T-cell (primary cell): ENCODE measurements at places on chromosomes 1 and 21.

- DNase-seq: no peak
Measured at GRCh38 chr1:10765304-10765703, 31.1 kb downstream of the CASZ1 start.

GRCh38 chr1:184156521-184157393 lies 105.2 kb downstream of the TSEN15 start:
- no peak for DNase-seq

DNA sequence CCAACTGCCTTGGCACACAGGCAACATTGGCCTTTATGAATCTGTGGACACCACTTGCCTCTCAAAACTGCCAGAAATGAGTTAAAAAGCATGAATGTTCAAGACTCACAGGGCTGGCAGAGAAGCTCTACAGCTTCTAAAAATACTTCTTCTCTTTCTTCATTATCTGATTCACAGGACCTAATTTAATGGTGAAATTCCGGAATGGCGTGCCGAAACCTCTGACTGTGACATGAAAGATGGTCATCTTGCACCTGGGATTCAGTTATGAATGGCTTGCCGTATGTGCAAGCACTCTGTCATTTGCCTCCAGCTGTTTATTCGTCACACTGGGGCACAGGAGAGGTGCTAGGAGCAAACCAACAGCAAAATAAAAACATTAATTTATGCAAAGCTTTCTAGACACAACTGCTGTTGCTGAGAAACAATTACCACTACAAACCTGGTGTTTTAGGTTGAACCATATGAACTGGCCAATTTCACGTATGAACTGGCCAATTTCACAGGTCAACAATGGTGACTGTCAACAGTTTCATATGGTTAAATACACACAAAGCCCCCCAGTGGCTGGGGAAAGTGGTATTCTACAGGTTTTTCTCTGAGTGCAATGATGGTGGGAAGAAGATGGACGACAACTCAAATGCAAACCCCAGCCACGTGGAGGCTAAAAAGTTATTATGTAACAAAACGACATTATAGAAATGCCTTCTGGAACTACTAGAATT lies 648.3 kb downstream of the KIF26B start:
- DNase-seq: no peak

- DNase-seq: no peak
Measured at GRCh38 chr1:103275725-103276124, 167.4 kb upstream of the COL11A1 start.

GRCh38 chr1:14804626-14805025 lies 206.1 kb downstream of the KAZN start:
- no peak for DNase-seq

- no peak for DNase-seq
Measured at GRCh38 chr1:242605521-242605920, 81.0 kb upstream of the PLD5 start.

DNA sequence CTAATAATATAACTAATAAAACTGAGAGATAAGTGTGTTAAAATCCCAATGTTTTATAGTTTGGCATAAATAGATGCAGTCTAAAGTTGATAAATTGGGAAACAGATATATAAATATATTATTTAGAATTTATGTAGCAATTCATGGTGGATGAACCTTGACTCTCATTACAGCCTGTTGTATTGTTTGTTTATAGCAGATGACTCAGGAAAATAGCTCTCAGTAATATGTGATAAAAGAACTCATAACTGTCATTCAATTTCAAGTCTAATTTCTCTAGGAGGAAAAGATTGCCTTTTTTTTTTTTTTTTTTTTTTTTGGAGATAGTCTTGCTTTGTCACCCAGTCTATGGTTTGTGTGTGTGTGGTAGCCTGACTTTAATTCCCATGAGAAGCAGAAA lies 603.2 kb upstream of the PKN2 start:
- no peak for DNase-seq

DNA sequence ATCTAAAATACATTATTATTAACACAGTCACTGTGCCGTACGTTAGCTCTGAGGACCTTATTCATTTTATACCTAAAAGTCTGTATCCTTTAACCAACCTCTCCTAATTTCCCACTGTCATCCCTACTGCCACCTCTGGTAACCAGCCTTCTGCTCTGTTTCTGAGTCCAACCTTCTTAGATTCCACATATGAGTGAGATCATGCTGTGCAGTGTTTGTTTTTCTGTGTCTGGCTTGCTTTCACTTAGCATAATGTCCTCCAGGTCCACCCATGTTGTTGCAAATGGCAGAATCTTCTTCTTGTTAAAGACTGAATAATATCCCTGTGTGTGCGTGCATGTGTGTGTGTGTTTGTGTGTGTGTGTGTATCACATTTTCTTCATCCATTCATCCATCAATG lies 64.2 kb downstream of the ETS2 start:
- DNase-seq: no peak

GRCh38 chr1:203601716-203602309 lies 24.8 kb upstream of the ATP2B4 start:
- no peak for DNase-seq

DNA sequence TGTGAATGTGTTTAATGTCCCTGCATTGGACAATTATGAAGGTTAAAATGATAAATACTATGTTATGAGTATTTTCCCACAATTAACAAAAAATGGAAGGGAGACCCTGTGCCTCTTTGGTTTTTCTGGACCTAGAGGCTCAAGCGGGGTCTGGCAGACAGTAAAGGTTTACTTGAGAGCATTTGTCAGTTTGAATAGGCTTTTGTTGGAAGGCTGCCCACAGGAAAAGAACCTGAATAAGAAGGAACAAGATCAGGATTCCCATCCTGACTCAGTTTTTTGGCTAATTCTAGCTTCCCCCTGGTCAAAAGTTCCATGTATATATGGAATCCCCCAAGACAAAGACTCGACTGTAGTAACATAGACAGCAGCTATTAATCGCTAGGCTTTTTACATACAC lies 150.9 kb upstream of the JUN start:
- no peak for DNase-seq

GRCh38 chr1:47388891-47389238 lies 27.2 kb upstream of the FOXE3 start:
- DNase-seq: peak; percentile 16

GRCh38 chr1:206559672-206559995 lies 52.3 kb downstream of the RASSF5 start:
- DNase-seq: no peak

GRCh38 chr1:47205918-47206317 lies 16.1 kb upstream of the PDZK1IP1 start:
- DNase-seq: no peak

DNA sequence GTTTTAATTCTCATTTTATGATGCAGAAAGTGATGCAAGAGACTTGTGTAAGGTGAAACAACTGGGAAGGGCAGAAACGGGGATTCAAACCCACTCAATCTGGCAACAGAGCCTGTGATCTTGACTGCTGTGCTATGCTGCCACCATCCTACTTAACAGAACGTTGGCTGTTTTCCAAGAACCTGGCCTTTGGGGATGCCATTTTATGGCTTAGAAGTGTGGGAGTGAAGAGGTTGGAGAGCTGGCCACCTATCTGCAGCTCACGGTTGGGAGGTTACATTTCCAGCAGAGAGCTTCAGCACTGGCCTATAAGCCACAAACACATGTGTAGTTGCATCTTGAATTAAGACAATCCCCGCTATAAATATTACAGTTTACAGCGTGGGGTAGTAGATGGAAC lies 235.3 kb downstream of the PRDM2 start:
- DNase-seq: no peak

GRCh38 chr1:240575981-240576662 lies 35.8 kb downstream of the GREM2 start:
- peak; percentile 19 for DNase-seq

DNA sequence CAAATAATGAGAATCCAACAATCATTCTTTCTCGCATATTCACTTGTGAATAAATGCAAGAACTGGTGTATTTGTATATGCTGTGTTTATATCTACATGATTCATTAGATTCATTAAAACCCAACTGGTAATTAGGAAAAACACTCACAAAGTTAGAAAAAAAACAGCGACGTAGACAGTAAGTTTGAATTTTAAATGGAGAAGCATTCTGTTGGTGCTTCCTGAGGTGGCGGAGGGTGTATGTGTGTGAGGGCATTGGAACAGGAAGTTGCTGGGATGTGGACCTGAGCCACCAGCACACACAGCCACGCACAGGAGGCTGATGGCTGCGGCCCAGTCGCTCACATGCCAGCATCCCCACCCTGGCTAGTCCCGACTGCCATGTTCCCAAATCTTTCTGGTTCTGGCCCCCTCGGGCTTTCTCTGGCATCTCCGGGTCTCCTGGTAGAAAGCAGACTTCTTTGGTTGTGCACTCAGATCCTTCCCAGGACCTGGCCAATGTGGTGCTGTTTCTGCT lies 121.6 kb upstream of the IRF2BP2 start:
- no peak for DNase-seq

- DNase-seq: no peak
Measured at GRCh38 chr21:29318354-29318753, 19.6 kb downstream of the BACH1 start.

DNA sequence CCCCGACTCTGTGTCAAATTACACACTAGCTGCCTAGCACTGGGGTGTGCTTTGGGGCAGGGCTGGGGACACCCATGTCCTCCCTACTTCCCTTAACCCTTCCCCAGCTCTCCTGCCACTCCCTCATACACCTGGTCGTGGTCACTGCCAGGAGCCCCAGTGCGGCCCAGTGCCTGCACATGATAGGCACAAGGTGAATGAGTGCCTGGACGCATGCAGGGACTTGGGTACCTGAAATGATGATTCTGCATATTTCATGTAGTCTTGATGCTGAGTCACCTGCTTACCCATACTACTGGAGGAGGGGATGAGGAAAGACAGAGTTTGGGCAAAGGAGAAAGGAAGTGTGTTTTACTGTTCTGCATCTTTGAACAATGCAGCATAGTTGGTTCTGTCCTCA lies 1.5 kb upstream of the VANGL2 start:
- DNase-seq: no peak

- no peak for DNase-seq
Measured at GRCh38 chr1:35164893-35165292, 28.1 kb downstream of the SFPQ start.

GRCh38 chr1:162892906-162893611 lies 32.1 kb upstream of the CCDC190 start:
- DNase-seq: no peak

DNA sequence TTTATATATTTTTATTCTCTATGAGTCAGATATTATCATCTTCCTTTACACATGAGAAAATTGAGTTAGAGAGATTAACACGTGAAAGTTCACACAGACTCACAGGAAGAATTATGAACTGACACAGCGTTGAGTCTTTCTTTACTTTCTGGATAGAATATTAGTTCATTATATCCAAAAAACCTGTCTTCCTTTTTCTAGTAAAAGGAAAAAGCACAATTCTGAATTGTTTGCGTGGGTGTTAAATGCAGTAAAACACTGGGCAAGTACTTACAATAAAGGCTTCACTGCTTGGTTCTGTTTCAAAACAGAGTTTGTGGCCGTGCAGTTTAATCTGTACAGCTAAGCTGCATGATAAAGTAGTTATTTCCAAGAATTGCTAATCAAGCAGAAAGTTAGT lies 10.8 kb downstream of the MAGI3 start:
- DNase-seq: no peak

- DNase-seq: no peak
Measured at GRCh38 chr1:92907949-92908684, 53.1 kb downstream of the DIPK1A start.

DNA sequence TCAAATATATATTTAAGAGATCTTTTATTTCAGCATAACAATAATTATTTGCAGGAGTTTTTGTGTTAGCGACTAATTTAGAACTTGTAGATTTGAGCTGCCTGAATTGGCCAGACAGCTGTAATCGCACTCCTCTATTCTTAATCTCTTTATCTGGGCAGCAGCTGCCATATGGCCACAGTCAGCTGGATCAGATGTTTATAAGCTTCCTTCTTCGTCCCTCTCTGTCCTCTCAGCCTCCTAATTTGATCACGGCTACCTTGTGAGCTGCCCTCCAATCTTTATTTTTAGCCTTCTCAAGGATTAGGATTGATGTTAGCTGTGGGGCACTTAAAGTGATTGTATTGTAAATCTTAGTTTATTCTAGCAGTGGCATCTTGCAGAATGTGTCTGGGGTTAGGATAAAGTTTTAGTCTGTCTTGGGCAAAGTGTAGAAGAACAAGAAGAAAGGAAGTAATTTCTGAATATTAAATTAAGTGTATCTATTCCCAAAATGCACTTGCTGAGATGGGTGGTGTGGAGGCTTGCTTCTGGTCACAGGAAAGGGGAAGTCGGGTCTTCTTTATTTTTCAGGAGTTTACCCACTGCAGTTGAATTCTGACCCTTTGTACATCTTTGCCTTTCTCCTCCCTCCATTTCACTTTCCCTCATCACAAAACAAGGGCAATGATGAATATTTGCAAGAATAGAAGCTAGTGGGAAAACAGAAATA lies 1.1 kb downstream of the ZBTB18 start:
- no peak for DNase-seq

DNA sequence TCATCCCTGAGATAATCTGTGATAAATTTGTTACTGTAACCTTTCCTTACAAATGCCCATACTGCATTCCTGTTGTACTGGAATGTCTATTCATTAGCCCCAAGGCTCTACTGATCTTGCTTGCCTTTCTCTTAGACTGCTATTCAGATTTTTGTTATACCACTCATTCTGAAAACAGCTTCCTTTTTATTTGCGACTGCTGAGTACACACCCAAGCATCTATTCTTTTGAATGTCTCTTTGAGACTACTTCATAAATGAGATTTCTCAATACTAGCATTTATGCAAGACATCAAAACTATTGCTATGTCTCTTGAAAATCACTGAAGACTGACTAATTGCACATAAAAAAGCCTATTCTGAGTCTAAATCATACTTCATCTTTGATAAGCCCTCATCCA lies 38.6 kb downstream of the DENND1B start:
- no peak for DNase-seq

- DNase-seq: no peak
Measured at GRCh38 chr1:36247538-36247937, 23.3 kb downstream of the THRAP3 start.

- peak; percentile 81 for DNase-seq
Measured at GRCh38 chr1:109213824-109214693, at the start of gene SARS1. TSS of gene SARS1 (plus strand) at chr1:109213918. CDS start at chr1:109213993, 75 bp downstream.

- no peak for DNase-seq
Measured at GRCh38 chr1:212478467-212479025, 45.8 kb downstream of the NENF start.

DNA sequence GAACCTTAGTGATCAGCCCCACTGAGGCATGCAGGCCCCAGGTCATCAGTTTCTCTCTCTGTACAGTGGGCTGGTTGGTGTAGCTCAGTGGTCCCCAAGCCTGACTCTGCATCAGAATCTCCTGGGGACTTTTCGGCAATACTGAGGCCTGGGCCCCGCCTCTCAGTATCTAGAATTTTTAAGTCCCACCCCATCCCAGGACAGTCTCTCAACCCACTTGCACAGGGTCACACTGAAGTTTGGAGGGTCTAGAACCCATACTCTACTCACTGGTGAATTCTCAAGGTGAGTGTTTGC lies 216.4 kb downstream of the MATN1 start:
- no peak for DNase-seq

- peak; percentile 38 for DNase-seq
Measured at GRCh38 chr1:92486251-92487077, at the start of gene GFI1. TSS of gene GFI1 (minus strand) at chr1:92486925. CDS start at chr1:92483487, 3,438 bp downstream.

- DNase-seq: no peak
Measured at GRCh38 chr1:84693005-84693404, 2.7 kb upstream of the SSX2IP start.

GRCh38 chr21:17819877-17820229 lies 697 bp upstream of the C21orf91 start:
- DNase-seq: no peak
